ENCODE measurements at places on chromosomes 3 and 15. TPM values are rescaled to one million over a fixed set of nuclear protein-coding genes. Genes with fewer than 3 reads are reported as not detected.

DNA sequence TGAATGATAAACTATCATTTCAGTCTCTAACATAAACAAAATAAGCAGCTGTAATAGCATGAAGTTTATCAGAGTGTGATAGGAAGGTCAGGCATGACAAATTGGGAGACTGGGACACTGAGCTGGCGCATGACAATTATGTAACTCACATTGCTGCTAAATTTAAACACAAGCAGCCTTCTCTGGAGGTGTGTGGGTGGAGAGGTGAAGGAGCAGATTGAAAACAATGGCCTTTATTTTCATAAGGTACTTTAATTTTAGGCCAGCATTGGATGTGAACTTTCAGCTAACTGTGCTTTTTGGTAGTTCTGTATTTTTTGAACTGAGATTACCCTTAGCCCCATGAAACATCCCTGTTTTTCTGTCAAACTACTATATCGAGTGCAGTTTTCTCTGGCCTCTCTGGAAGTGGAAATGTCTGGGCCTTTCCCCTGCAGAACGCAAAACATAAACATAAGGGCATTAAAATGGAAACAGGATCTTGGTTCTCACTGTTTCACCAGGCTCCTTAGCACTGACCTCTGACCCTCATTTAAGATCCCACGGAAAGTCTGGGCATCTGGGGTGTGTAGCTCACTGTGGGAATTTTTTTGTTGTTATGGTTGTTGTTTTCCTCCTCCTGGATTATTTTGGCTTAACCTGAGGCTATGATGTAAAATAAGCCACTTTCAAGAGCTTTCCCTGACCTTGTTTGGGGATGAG lies 160.1 kb upstream of the DPH6 start:
- peak; percentile 27 for DNase-seq

DNA sequence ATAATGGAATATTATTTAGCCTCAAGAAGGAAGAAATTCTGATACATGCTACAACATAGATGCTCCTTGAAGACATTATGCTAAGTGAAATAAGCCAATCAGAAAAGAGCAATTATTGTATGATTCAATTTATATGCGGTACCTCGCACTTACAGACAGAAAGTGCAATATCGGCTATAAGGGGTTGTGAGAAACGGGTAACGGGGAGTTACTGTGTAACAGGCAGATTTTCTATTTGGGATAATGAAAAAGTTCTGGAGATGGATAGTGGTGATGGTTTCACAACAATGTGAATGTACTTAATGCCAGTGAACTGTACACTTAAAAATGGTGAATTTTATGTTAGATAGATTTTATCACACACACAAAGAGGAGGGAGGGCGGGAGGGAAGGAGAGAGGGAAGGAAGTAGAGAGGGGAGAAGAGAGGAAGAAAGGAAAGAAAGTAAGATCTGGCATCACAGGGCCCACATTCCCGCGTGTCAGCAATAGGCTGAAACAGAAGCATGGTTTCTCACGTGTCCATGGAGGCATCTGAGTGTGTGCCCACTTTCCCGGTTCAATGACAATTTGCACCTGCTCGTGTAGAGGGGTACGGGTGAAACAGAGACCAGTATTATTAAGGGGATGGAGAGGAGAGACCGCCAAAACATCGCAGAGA lies 700 bp upstream of the BLM start:
- DNase-seq: peak; percentile 10

- DNase-seq: peak; percentile 80
Measured at GRCh38 chr15:57609805-57610529, 18.3 kb downstream of the MYZAP start.

DNA sequence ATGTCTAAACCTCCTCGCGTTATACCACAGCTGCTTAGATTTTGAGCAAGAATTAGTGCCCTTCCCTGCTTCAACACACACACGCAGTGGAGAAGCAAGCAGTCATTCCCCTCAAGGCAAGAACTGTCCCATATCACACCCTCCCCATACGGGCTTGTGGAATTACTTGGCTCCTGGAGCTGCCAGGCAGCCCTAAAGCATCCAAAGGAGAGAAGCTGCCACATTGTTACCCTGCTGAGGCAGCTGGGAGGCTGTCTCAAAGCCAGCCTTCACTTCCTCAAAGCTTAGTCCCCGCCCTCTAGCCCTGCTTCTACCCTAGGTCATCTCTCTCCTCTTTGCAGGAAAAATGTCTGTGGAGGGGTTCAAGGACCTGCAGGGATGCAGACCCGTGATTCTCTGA lies 153.4 kb downstream of the RORA start:
- no peak for DNase-seq

DNA sequence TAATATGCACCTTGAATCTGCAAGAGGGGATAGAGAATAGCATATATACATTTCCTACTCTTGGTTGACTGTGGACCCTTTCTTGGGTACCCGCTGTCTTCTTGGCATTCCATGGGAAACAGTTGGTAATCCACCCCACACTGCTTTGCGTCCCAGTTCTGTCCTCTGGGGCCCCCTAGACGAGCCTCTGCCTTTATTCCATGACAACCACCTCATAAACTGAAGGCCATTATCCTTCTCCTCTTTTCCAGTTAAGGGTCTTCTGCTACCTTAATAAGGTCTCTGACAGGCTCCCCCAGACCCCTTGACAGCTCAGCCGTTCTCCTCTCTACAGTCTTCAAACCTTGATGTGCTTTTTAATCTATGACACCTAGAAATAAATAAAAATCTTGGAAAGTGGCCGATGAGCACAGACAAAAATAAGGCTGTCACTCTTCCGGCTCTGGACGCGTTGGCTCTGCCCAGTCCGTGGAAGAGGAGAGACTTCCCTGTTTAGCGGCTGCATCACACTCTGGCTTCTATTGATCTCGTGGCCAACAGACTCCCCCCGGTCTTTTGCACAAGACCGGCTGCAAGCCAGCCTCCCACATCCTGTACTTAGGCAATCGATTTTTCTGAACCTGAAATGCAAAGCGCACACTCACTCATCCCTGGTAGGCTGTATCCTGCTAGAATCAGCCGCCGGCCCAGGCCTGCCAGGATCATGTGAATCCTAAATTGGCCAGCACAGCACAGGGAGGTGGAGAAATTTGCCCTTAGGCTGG lies 251.0 kb upstream of the TLE3 start:
- no peak for DNase-seq

DNA sequence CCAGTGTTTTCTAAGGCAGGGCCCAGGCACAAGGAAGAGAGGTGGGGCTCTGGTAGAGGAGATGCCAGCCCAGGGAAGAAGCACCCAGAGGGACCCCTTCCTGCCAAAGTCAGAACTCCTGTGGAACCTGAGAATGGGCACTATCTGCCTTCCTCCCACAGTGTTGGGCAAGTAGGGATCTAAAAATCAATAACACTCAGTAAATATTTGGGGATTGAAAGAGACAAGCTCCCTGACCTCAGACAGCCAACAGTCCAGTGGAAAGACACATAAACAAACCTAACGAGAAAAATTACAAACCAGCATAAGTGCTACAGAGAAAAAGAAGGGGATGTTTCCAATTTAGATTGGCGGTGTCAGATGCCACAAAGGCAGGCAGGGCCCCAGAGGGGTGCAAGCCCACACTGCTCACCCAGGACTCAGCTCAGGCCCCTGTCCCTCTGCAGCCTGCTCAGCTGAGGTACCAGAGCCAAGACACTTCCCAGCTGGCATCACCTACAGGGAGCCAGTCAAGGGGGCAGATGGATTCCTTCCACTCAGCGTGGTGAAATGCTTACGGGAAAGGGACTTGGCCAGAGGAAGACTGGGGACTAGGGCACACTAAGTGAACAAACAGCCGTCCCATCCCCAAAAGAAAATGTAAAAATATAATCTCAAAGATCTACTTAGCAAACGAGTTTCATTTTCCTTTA lies 15.9 kb downstream of the ADCY5 start:
- DNase-seq: no peak

DNA sequence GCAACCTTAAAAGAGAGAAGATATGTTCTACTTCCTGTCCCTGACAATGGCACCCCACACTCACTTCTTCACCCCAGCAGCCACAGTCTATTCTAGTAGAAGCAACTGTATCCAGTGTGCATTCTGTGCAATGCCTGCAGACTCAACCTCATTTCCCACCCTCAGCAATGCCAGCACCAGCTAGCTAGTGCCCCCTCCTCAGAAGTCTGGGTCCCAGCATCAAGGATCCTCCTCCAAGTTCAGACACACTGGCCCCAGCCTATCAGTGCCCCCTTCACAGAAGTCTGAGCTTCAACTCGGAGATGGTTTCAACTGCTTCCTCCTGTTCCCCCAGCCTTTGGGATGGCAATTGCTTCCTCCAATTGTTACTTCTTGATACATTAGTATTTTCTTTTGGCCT lies 268.3 kb downstream of the MEX3B start:
- DNase-seq: no peak

DNA sequence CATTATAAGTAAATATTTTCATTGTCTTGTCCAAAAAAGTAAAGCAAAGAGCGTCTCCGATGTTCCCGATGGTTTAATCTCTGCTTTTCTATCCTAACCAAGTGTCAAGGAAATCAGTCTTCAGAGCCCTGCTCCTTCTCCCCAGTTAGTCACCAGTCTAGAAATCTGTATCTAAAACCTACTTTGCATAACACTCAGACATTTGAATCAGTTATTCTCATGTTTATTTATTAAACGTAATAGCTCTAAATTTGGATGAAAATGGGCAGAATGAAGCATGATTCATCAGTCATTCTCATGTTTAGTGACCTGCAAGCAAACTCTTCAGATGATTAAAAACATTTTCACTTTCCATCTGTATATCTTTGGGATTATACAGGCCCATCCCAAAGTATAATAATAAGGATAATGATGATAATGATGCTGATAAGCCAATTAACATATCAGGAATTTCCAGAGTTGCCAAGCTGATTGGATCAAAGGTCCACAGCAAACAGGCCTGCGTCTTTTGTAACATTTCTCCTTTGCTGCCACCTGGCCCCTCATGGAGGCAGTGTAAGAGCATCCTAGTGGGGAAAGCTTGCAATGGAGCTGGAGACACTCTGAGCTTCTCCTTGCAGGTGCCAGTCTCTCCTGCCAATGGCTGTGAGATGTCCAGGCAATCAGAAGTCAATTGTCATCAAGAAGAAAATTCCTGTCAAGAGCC lies 273.9 kb downstream of the IGSF11 start:
- no peak for DNase-seq

DNA sequence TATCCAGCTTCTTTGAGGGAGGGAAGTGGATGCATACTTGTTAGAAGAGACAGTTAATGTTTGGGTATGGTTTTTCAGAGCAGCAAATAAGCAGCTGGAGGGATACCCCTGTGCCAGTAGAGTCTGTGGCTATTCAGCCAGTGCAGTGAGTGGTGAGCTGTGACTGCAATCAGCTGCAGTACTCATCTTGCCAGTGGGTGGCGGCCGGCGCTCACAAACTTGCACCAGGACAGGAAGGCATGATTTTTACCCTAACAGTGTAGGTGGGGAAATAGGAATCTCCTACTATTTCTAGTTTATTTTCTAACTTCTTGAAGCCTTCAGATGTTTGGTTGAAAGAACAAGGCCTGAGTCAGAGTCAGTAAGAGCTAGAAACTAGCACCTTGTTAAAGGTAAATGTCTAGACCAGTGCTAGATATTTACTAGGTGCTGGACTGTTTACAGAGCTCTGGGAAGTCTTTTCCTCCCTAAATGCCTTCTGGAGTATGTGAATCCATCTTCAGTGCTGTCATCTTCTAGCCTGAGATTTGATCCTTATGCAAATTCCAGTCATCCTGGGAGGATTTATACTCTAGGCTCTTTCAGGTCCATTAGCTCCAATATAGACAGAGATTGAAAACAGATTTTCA lies 23.6 kb downstream of the TIMP4 start:
- peak; percentile 66 for DNase-seq

- DNase-seq: no peak
Measured at GRCh38 chr3:20310629-20311028, 124.6 kb upstream of the SGO1 start.

DNA sequence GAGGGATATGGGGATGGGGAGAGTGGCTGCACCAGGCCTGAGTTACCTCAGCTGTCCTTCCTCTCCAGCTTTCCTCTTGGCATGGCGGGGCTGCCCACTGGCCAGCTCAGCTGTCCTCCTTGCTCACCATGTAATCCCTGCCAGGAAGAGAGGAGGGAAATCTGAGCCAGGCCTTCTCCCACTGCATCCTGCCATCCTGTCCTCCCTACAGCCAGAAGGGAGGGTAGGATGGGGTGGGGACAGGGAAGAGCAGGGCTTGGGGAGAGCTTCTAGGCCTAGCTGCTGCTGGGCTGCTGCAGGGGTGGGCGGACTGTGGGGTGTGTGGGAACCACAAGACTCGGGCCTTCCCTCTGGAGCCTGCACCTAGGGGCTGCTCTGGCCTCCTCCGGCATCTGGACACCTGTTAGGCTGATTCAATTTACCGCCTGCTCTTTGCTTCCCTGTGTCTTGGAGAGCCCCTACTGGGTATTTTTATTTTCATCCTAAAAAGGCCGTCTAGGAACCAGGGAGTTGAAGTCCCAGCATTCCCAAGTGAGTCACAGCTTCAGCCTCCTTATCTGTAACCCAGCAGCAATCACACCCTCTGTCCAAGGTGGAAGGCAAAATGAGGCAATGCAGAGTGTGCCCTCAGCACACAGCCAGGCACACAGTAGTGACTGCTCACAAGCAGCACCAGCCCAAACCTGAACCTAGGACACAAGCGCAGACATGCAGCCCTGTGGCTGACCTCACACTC lies 13.1 kb upstream of the KY start:
- no peak for DNase-seq

DNA sequence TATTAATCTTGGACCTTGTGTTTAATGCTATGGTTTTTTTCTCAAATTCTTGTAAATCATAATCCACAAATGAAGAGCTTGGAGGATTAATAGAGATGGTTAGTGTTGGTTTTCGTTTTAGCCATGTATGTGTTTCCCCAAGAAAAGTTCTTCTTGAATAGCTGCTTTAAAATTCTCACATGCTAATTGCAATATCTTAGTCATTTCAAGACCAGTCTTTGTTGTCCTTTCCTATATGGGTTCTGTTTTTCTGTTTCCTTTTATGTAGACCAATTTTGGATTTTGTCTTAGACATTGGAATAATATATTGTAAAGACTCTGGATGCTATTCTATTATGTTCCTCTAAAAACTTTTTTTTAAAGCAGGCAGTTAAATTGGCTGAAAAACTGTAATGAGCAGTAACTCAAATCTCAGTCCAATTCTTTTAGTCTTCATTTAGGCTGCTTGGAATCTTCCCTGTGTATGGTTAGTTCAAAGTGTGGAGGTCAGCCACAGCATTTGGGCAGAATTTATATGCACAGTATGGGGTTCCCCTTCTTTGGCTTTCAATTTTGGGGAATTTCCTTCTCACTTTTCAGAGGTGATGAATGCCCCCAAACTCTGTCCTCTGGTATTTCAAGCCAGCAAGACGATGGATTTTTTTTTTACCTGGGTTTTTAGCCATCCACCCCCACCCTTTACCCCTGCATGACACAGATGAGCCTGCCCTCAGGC lies 39.1 kb upstream of the DNAJC13 start:
- no peak for DNase-seq

- peak; percentile 51 for DNase-seq
Measured at GRCh38 chr3:27326629-27327545, 42.3 kb downstream of the NEK10 start.

GRCh38 chr15:52440946-52441345 lies 87.7 kb downstream of the MYO5A start:
- no peak for DNase-seq

The ERICH6 gene
- 0.06 TPM for total RNA-seq

The FAM81A gene
- 3.9 TPM for total RNA-seq

The SPTBN5 gene
- not detected for total RNA-seq

Measured in H4 (cell line).